GM13976 (cell line): ENCODE measurements at places on chromosomes 7 and 10.

- DNase-seq = no peak
These were observed 26.8 kb upstream of the TRUB1 start for GRCh38 chr10:114911052-114911711.

DNA sequence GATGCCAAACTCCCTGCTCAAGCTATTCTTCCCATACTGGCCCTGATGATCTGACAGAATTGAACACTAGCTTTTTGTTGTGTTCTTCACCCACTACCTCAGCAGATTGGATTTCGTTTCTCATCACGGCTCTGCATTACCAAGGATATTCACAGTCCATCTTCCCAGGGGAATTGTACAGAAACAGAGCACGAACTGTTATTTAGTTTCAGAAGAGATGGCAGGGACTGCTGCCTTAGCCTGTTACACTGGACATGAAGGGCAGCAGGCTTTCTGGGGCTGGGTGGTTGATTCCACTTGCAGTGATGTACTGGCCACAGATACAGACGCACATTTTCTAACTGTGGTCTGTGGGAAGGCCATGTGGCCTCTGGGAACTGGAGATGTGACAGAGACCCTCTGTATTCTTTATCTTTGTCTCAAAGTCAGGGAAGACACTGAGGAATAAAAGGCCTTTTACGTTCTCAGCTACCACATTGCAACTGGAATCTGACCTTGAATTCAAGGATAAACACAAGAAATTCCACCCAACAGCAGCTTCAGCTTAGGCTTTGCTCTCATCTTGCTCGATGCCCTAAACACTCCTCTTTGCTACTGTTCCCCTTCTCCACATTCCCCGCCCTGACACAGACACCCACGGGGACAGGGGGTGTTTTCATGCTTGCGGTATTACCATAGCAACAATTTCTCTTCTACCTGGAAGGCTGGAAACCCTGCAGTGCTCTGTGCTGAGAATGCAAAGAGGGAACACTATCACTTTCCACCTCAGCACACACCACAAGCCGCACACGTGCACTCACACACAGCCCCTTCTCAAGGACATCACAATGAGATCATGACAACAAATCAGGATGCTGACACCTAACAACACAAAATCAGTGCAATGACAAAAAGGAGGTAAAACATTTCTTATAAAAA, 81.7 kb downstream of the RNF216 start:
- peak; percentile 61 for DNase-seq

DNA sequence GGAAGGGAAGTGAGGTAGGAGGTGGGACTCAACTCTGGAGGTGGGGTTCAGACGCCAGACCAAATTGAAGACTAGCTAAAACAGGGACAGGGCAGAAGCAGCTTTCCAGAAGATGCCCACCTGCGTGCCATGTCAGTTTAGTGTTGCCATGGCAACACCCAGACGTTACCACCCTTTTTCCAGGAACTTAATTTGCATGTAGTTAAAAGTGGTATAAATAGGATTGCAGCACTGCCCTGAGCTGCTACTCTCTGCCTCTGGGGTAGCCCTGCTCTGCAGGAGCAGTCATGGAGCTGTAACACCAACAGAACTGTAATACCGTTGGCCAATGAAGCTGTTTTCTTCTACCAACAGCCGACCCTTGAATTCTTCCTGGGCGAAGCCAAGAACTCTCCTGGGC, 93.8 kb downstream of the PRKCQ start:
- DNase-seq = no peak

- no peak for DNase-seq
These were observed 59.1 kb upstream of the CALD1 start for GRCh38 chr7:134720091-134720935.

DNA sequence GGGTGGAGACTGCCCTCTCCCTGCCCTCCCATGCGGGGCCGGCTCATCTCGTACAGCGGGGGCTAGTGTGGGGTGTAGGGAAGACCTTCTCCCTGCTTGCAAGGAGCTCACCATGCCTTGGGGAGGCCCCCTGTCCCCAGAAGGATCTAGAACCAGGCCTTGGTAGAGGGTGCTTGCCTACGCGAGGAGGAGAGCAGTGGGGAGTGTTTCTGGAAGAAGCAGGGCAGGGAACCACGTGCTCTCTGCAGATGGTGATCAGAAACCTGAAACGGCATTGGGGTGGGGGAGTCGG, 2.7 kb downstream of the MAFK start:
- DNase-seq = no peak

- DNase-seq = no peak
These were observed 269.6 kb downstream of the ELFN1 start for GRCh38 chr7:1939434-1940401.

DNA sequence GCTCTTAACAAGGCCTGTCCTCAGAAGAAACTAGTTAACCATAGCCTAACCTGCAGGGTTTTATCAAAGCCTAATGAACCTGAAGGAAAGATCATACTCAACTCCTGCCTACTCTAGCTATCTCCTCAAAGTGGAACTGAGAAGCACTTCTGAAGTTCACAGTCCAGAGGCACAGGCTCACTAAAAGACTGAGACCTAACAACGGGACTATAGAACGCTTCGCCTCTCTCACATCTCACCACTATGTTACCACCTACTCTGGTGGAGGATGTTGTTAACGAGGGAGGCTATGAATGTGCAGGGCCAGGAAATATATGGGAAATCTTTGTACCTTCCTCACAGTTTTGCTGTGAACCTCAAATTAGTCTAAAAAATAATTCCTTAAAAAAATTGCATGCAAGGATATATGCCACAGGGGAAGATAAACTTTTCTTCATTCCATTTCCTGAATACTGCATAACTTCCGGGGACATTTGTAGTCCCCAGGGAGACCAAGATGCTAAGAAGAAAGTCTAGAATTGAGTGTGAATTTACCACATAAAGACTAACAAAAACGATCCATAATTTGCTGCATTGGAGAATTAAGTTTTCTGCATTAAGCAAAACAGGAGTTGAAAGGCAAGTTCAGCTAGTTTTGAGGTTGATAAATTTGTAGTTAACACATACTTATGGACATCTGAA, 21.6 kb downstream of the LIPJ start:
- DNase-seq = peak; percentile 20

DNA sequence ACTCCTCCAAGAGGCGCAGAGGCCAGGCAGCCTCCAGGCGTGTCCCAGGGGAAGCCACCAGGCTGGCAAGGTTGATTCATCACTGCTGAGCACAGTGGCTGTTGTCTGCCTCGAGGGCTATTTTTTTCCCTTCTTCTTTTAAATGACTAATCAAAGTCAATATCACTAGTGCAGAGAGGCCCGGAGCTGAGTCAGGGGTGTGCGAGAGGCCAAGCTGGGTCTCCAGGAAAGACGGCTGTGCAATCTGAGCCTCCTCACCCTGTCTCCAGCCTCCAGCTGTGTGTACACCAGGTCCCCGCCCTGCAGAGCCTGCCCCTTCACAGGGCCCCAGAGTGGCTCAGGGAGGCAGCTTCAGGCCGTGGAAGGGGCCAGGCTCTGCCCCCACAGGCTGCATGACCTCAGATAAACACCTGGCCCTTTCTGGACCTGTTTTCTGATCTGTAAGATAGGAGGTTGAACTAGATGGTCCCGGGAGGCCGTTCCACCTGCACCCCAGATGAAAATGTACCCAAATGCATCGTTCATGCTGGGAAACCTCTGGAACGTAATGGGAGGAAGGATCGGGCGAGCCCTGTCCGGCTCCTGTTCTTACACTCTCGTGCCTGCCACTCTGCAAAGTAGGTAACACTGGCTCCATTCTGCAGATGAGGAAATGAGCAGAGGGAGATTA, 3.7 kb downstream of the STX1A start:
- DNase-seq = no peak

GRCh38 chr7:30459591-30460245, 18.9 kb downstream of the NOD1 start:
- no peak for DNase-seq

- DNase-seq = no peak
These were observed 27.2 kb downstream of the HTR5A start for GRCh38 chr7:155097338-155097737.

- DNase-seq = peak; percentile 32
These were observed 31.6 kb downstream of the ST7 start for GRCh38 chr7:116984917-116985316.

DNA sequence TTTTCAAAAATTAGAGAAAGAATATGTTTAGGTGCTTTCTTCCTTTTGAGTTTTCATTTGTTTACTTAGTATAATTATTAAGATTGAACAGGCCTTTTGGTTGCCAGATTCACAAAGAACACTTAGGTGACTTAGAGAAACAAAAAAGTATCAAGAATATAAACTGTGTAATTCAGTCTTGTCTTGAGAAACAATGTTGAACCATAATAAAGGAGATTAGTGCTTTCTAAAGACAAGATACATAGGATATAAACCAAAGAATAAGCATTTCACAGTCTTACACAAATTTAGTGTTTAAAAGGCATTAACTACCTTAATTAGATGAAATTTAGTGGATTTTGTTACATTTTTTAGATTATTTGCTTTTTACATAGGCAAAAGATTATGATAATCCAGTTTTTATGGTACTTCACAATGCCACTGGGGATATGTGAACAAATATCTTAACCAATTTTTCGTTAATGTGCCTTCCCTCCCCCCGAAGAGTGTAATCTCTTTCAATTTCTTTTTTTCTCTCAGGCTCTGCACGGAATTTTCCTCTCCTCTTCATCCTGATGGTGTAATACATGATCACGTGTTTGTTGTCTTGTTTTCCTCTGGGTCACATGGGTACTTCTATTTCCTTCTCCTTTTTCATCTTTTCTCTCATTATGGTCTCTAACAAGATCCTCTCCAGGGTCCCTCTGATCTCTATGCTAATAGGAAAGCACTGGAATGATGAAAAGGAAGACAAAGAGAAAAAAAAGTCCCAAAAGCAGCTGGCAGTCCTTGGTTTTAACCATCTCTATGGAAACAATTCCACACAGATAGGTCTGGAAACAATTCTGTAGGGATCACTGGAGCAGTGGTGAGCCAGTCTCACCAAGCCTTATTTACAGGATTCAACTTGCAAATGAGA, 3.7 kb upstream of the HNRNPH3 start:
- peak; percentile 27 for DNase-seq

DNA sequence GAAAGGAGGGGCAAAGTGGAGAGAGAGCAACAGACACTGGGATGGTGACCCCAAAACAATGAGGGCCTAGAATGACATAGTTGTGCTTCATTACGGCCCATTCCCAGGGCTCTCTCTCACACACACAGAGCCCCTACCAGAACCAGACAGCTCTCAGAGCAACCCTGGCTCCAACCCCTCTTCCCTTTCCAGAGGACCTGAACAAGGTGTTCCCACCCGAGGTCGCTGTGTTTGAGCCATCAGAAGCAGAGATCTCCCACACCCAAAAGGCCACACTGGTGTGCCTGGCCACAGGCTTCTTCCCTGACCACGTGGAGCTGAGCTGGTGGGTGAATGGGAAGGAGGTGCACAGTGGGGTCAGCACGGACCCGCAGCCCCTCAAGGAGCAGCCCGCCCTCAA, 20.7 kb downstream of the PRSS2 start:
- no peak for DNase-seq
